Choroid plexus epithelial cell (primary cell): ENCODE measurements at places on chromosomes 3 and 15.

DNA sequence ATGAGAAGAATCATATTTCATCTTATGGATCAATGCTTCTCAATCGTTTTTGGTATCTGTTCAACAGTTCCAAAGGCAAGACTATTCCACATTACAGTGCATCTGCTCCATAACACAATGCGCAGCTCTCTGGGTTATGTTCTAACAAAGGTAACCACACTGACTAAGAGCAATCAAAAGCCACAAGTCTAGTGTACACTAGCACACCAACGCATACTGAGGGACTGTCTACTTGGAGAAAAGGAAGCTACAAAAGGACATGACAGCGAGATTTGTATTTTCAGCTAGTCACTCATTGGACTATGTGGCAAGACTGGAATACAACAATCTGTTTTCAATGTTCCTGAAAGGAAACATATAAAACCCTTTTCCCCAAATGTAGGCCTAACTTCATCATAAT is 35.8 kb downstream of the SETD2 start:
- DNase-seq = no peak

DNA sequence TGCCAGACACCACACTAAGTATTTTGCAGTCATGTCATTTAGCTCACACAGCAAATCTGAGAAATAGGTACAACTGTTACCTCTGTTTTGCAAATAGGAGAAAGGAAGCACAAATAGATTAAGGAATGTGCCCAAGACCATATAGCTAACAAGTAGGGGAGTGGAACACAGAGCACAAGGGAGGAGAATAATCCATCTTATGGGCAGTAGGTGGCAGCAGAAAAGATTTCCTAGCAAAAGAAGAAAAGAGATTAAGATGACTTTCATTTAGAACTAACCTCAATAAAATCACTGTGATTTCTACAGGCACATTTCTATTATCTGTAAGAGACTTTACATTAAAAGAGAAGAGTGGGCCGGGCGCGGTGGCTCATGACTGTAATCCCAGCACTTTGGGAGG is 49.1 kb downstream of the NR1I2 start:
- peak; percentile 37 for DNase-seq

- no peak for DNase-seq
These were observed 24.6 kb downstream of the IFT80 start for GRCh38 chr3:160374472-160374871.

DNA sequence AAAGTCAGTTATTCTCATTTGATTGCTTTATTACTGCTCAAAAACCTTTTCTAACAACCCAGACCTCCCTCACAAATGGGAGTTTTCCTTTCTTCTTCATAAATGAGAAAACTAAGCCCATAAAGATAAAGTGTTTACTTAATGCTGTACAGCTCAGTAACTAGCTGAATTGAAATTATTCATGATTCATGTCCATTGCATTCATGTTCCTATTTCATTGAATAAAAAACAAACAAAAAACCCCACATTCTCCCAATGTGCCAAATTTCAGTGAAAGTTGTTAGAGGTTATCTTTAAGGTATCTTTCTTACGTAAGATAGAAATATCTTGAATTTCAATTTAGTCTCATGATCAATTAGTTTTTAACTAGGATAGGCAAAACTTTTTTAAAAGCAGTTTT is 2.8 kb downstream of the PLSCR2 start:
- DNase-seq = peak; percentile 39

- DNase-seq = no peak
These were observed 15.2 kb downstream of the MAGEF1 start for GRCh38 chr3:184696697-184697096.

DNA sequence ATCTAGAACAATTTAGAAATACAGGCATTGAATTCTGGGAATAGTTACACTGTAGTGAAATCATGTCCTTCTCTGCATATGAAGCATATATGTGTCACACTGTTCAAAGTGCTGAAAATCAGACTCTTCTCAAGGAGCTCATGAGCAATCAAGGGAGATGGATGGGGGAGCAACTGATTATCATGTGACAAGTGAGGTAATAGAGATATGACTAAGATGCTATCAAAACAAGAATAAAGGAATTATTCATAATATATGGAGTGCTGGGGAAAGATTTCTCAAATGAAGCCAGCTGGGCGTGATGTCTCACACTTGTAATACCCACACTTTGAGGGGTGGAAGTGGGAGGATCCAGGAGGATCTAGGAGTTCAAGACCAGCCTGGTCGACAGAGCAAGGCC is 74.9 kb upstream of the CHRNB4 start:
- DNase-seq = peak; percentile 66

DNA sequence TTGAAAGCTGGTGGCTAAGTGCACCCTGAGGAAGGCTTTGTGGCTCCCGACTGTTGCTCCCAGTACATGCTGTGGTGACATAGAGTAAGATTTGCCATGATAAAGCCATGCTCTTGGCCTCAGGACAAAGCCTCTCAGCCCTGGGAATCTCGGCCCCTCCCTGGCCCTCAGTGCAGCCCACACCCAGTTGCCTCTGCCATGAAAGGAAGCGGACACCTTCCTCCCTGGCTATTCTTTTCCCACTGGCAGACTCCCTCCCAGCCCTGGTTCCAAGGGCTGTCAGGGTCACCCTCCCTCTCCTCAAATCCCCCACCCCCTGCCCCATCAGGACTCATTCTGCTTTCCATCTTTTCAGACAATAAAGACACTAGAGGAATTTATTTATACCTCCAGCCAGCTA is 119.8 kb upstream of the NEO1 start:
- no peak for DNase-seq

DNA sequence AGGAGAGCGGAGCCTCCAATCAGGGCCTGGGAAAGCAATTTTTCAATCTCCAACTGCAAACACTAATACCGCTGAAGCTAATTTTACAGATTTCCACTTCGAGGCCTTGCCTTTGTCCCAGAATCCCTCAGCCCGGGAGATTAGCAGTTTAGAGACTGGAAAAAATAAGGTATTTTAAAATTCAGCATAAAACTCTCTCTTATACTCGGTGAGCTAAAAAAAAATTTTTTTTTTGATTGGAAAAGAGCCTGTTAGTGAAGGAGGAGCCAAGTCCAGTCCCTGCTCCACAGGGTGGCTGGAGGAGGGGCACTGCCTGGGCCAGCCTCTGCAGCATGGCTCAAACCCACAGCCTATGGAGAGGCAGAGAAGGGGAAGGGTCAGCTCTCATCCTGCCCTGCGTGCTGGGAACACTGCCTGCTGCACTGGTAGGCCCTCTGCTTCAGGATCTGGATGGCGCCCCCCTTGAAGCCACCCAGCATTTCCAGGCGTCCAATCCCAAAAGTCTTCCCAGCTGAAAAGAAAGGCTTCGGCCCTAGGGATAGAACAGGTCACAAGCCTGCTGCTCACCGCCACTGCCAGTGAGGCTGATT is 48.9 kb downstream of the CACNA2D2 start:
- DNase-seq = peak; percentile 7

DNA sequence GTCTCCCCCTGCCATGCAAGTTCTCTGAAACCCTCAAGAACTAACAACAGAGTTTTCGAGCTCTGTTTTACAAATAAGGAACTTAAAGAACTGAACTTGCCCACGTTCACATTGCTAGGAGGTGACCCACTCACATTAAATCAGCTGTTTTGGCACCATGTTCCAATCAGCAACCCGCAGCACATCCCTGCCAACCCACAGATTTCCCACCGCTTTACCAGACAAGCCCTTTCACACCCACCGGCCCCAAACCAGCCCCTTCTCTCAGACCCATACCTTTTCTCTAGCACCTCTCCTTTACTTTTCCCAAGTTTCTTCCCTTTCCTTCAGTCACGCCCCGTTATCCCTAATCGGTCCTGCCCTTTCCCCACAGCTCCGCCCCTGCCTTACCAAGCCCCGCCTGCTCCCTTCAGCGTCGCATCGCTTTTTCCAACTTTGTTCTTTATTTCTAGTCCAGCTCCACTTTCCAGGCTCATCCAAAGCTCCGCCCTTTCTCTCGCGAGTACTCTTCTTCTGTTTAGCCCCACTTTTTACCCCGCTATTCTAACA is 804 bp upstream of the BRPF1 start:
- no peak for DNase-seq

DNA sequence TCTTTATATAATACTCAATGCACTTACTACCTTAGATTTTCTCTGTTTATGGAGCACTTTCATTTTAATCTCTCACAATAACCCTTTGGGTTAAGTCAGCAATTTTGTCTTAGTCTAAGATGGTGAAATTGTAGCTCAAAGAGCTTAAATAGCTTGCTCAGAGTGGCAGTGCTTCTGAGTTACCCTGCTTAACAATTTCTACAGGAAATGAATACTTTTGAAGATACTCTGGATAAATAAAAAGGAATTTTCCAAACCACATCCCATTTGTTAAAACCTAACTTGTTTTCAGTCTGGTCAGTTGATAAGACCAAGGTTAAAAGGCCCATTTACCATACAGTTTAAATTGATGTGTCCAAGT is 37.2 kb downstream of the HMG20A start:
- DNase-seq = peak; percentile 60

GRCh38 chr3:124260206-124260915 is 268.4 kb upstream of the ROPN1 start:
- peak; percentile 80 for DNase-seq

DNA sequence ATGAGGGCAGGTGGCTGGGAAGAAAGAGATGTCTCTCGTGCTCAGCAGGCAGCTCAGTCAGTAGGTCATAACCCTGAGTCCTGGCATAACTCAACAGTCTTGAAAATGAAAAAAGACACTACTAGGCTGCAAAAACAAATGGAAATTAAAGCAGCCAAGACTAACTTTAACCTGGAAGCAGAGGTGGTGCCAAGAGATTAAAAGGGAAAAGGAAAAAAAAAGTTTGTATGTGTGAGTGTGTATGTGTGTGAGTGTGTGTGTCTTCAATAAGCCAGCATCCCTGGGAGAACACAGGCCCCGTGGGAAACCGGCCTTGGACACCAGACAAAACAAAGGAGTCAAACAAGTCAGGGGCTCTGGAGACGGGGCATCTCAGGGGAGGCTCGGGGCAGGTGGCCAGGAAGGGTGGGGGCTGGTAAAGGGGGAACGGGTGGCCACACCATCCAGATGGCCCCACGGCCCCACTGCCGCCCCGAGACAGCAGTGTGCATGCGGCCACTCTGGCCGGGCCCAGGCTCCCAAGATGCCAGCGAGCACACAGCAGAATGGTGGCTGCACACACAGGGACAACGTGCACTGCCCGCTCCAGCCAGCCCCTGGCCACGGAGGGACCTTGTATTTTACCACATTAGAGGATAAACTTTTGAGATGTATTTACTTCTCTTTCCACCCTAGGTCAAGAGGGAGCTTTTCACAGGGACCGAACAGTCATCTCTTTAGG is 23.8 kb downstream of the CYFIP1 start:
- DNase-seq = peak; percentile 43

- no peak for DNase-seq
These were observed 6.1 kb downstream of the ZKSCAN7 start for GRCh38 chr3:44561076-44561475.

DNA sequence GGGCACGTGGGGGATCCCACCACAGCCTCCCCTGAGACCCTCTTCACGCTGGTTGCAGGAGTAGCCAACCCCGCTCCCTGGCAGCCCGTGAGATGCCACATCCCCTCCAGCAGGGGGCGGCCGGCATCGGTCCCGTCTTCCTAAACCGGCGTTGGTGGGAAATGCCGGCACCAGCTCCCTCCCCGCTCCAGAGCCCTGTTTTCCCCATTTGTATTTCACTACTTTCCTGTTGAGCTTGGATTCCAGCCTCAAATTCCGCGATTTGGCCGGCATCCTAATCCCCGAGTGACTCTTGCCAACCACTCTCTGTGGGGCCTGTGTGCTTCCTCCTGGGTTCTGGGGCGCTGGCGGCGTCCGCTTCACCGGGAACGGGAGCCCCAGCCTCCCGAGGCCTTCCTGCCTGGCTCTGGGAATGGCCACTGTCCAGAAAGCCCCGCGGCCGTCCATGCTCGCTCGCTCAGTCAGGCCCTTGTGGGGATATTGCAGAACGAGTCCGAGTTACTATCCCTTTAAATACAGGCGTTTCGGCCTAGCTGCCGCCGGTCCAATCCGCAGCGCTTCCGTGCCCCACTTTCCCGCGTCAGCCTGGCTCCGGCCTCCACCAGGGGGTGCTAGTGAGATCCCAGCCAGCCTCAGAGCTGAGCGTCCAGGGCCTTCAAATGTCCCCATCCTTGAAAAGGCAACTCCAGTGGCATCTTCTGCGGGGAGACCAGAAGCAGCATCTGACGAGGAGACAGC is 8.1 kb upstream of the ADAMTS17 start:
- DNase-seq = peak; percentile 91

DNA sequence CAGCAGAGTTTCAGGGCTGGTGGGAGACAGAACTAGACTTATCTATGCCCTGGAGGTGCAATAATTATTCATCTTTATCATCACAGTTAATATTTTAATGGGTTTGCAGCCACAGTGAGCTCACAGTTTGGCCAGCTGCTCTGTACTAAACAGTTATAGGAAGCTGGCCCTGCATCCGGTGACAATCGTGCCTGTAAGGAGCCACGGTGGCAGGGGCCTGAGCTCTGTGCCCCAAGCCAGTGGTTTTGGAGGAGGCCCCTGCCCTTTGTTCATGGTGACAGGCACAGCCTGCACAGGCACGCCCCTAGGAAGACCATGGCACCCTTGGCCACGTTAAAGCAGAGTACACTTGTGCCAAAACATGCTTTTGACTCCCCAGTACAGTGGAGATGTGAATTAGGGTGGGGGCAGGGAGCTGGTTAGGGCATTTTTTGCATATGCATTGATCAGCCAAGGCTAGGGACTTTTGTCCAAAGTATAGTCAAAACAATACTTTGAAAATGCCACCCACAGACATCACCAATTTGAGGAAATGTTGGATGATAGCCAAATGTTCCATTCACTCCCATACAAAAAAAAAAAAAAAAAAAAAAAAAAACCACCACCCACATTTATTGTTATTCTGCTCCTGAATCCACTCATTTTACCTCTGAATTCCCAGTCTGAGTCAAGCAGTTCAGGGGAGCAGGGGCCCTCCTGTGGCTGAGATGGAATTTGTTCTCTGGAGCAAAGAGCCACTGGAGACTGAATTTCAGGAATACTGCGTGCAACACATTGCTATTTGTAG is 3.4 kb upstream of the RFTN1 start:
- DNase-seq = peak; percentile 76

GRCh38 chr15:84810073-84810840 is 6.9 kb upstream of the ALPK3 start:
- no peak for DNase-seq
